ENCODE measurements at places on chromosomes 7 and 10. TPM values are rescaled to one million over a fixed set of nuclear protein-coding genes. Genes with fewer than 3 reads are reported as not detected.
A peak's percentile ranks its signal among the peaks of the same experiment; 100 is the strongest.

GRCh38 chr10:110162741-110163145 lies 44.7 kb upstream of the MXI1 start:
- no peak for DNase-seq

DNA sequence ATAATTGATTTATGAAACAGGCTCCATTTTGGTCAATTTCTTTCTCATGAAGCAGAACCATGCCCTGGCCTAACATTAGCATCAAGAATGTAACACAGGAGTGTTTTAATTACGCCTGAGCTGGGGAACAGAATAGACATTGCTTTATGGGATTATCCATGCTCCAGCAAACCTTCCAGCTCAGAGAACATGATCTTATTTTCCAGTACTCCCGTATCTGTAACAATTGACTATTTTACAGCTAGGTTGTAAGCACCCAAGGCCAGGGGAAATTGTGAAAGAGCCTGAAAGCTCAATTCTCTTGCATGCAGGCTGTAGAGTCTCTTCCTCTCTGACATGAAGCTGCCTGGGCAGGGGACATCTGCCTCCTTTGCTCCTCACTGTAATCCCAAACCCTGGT lies 30.8 kb upstream of the CRYGN start:
- no peak for DNase-seq

- DNase-seq = peak; percentile 32
Observed at GRCh38 chr10:69418052-69418752, 1.5 kb upstream of the TACR2 start.

The TBL2 gene
- 26.5 TPM for total RNA-seq

The ZNF22 gene
- total RNA-seq = 20.9 TPM

The ZNF853 gene
- 10.9 TPM for total RNA-seq

The NME8 gene
- 1.2 TPM for total RNA-seq

The CYP3A7 gene
- not detected for total RNA-seq

Measured in aorta (tissue), 5 donors.